ENCODE measurements at places on chromosomes 6 and 20. TPM values are rescaled to one million over a fixed set of nuclear protein-coding genes. Genes with fewer than 3 reads are reported as not detected.

- peaks cover 5% of the 10 kb centered on the region for H3K27me3 ChIP-seq
- no peak overlapping the region for H3K4me3 ChIP-seq
- H3K4me1 ChIP-seq, result no peaks in the 10 kb centered on the region
- H3K36me3 ChIP-seq, result no peaks in the 10 kb centered on the region
- H3K27ac ChIP-seq, result no peak overlapping the region
Measured at GRCh38 chr6:167115054-167115453, 7.8 kb upstream of the CCR6 start.

- peaks cover 7% of the 10 kb centered on the region for H3K36me3 ChIP-seq
- no peaks in the 10 kb centered on the region for H3K27me3 ChIP-seq
- H3K4me3 ChIP-seq, result no peak overlapping the region
- peaks cover 11% of the 10 kb centered on the region for H3K4me1 ChIP-seq
- no peak overlapping the region for H3K27ac ChIP-seq
Measured at GRCh38 chr6:156897907-156898531, 120.8 kb downstream of the ARID1B start.

DNA sequence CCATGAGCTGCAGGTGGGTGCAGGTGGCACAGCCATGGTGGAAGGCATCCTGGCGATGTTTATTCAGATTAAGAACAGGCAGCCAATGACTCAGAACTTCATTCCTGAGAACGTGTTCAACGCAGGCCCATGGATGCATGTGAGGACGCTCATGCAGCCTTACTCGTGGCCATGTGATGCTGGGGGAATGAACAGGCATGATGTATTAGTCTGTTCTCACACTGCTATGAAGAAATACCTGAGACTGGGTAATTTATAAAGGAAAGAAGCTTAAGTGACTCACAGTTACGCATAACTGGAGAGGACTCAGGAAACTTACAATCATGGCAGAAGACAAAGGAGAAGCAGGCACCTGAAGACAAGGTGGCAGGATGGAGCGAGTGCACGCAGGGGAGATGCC is 146.6 kb downstream of the RNASET2 start:
- DNase-seq, result peak; percentile 25
- H3K36me3 ChIP-seq, result peaks cover 3% of the 10 kb centered on the region
- H3K4me1 ChIP-seq, result no peaks in the 10 kb centered on the region
- peaks cover 4% of the 10 kb centered on the region for H3K27me3 ChIP-seq

DNA sequence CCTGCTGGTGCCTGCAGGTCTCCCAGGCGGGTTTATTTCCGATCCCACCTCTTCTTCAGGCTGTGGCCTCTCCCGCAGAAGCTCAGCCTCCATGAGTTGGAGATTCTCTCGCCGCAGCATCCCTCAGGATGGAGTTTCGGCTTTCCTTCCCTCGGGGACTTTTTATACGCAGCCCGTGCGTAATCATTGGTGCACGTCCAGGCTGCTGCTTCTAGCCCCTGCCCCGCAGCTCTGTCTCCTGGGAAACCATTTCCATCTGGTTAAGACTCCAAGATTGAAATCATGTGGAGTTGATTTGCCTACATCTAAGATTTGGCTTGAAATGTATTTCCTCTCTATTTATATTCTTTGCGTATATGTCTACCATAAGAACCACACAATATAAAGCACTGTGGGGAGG is 46.7 kb upstream of the CARMIL1 start:
- H3K4me3 ChIP-seq, result no peak overlapping the region
- no peak for DNase-seq
- peaks cover 2% of the 10 kb centered on the region for H3K4me1 ChIP-seq
- H3K27ac ChIP-seq, result no peak overlapping the region
- H3K27me3 ChIP-seq, result peaks cover 10% of the 10 kb centered on the region

DNA sequence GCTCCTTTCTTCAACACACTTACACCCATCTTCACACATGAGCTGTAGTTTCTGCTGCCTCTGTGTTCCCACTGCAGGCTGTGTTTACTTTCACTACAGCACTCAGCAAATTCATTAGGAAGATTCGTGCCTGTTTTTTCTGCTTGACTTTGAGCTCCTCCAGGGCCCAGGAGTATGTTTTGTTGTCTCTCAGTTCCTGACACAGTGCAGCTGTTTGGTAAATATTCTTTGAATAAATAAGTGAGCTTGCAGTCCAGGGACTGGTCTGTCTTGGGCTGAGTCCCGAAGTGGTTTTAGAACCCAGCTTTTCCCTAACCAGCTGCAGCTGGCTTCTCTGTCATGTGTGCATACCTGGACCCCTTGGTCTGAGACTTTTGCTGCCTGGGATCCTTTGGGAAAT is 46.6 kb upstream of the CCN6 start:
- no peak overlapping the region for H3K4me3 ChIP-seq
- no peaks in the 10 kb centered on the region for H3K27me3 ChIP-seq
- peaks cover 23% of the 10 kb centered on the region for H3K4me1 ChIP-seq
- H3K36me3 ChIP-seq, result no peaks in the 10 kb centered on the region
- DNase-seq, result no peak
- H3K27ac ChIP-seq, result no peak overlapping the region

GRCh38 chr20:4894981-4895381 is 106.3 kb downstream of the SLC23A2 start:
- no peak overlapping the region for H3K27ac ChIP-seq
- H3K36me3 ChIP-seq, result peaks cover 18% of the 10 kb centered on the region
- no peak for DNase-seq
- H3K27me3 ChIP-seq, result no peaks in the 10 kb centered on the region
- peaks cover 9% of the 10 kb centered on the region for H3K4me1 ChIP-seq
- H3K4me3 ChIP-seq, result no peak overlapping the region

- H3K27me3 ChIP-seq, result no peaks in the 10 kb centered on the region
- no peak overlapping the region for H3K27ac ChIP-seq
- no peak overlapping the region for H3K4me3 ChIP-seq
- no peaks in the 10 kb centered on the region for H3K4me1 ChIP-seq
Measured at GRCh38 chr6:151063352-151063751, 176.4 kb upstream of the AKAP12 start.

DNA sequence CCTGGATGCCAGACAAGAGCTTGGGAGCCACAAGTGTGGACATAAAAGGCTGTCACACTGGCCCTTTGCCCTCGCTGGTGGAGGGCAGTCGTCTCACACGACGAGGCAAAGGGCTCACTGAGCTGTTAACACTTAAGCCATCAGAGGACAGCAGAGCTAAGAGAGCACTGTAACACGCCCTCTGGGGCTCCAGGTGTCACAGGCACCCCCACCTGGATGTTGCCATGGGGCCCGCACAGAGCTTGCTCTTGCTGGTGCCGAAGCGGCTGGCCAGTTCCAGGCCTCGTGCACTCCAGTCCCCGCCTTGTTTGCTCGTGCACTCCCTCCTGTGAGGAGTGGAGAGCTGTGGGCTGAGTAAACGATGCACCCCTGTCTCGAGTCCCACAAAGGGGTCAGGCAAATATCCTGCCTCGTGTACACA is 37.4 kb downstream of the SLC35D3 start:
- no peak overlapping the region for H3K27ac ChIP-seq
- peaks cover 38% of the 10 kb centered on the region for H3K27me3 ChIP-seq
- H3K4me1 ChIP-seq, result peaks cover 6% of the 10 kb centered on the region
- no peak for DNase-seq
- no peak overlapping the region for H3K4me3 ChIP-seq
- no peaks in the 10 kb centered on the region for H3K36me3 ChIP-seq

The OPRL1 gene
- total RNA-seq, result 0.28 TPM

The ANKRD6 gene
- total RNA-seq, result 2.8 TPM

The CFAP206 gene
- total RNA-seq, result not detected

The ARFGEF3 gene
- total RNA-seq, result 0.47 TPM

DNA sequence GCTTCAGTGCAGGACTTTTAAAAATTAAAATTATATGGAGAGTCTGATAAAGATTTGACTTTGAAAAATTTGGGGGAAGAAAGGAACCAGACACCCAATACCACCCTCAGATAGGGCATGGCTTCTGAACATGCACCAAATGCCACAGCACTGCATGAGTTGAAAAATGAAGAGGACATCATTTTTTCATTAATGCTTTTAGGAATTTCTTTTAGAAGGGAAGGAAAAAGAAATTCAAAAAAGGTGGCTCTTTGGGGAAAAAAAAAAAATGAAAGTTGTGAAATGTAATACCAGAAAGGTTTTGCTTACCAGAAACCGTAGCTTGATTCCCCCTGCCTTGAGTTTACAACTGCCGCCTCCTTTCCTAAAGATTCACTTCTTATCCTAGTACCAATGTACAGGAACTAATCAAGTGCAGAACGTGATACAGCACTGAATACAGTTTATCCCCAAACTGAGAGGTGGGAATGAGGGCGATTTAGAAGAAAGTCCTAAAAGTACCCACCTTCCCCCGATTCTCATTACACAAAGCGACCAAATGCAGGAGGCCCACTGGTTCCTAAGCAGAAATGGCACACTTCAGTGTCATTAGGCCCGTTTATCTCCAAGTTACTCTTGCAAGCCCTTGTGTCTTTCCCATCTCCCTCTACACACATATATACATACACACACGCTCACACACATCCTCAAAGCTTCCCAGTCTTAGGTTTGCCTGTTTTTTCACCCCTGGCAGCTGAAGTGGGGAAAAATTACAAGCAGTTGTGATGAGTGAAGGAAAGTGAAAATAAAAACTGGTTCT is 2.8 kb downstream of the PPP1R10 start:
- peak overlapping the region; percentile 92 for H3K27ac ChIP-seq
- peak overlapping the region; percentile 90 for H3K4me3 ChIP-seq
- H3K27me3 ChIP-seq, result peaks cover 6% of the 10 kb centered on the region
- peak; percentile 69 for DNase-seq

DNA sequence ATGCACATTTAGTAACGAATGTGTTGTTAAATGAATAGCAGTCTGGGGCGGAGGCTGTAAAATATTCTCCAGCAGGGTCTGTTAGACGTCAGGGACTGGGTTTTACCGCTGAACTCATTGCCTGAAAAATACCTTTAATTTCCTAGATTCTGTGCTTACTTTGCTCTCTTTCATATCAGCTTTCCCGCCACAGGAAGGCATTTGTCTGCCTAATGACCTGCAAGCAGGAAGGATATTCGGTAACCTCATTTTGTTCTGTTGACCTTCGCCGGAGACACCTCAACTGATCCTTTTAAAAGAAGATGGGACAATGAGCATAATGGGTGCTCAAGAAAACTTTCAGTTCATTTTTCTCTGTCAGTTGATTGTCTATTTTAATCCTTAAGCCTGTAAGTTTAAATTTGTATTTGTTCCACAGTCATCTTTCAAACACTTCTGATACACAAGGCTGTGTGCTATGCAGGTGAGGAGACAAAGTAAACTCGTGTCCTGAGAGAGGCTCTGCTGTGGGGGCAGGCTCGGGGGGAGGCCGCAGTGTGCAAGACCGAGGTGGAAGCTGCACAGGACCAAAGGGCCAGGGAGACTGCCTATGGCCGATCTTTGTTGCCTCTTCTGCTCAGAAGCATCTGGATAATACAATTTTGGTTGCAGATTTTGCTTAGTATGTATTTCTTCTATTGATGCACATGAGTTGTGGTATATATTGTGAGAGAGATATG is 27.4 kb upstream of the SIM1 start:
- H3K36me3 ChIP-seq, result no peaks in the 10 kb centered on the region
- DNase-seq, result no peak
- no peaks in the 10 kb centered on the region for H3K4me1 ChIP-seq
- no peak overlapping the region for H3K27ac ChIP-seq
- H3K27me3 ChIP-seq, result peaks cover 33% of the 10 kb centered on the region

The OOEP gene
- 0.47 TPM for total RNA-seq

DNA sequence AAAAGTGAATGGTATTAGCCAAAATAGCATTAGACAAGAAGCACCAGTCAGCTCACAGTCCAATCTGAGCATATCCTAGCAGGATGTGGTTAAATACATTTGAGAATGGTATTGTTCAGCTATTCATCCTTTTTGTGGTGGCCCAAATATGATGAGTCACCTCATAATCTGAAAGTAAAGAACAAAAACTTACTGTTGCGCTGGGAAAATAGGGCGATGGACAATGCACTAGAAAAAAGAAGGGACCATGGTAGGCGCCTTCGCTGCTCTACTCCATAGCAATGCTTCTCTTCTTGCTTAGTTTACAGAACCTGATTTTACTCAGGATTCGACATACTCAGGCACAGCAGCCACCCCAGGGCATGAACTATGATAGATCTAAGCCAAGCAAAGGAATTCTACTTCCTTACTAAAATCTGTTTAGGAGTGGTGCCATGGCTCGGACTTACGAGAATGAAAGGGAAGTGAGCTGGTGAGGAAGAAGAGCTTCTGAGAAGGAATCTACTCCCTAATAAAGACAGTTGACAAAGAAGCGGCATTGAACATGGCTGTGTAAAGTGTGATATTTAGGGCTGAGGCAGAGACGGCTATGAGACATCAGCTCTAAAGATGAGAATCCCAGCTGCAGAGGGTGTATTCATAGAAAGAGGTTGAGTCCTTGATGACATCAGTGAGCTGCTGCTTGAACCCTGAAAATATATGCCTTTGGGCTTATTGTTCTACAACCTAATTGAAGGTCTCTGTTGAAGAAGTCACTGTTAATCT is 16.6 kb upstream of the FBXO9 start:
- H3K4me3 ChIP-seq, result peak overlapping the region; percentile 72
- peak overlapping the region; percentile 21 for H3K27ac ChIP-seq
- peak; percentile 65 for DNase-seq
- H3K36me3 ChIP-seq, result peaks cover 12% of the 10 kb centered on the region
- H3K27me3 ChIP-seq, result no peaks in the 10 kb centered on the region
- peaks cover 18% of the 10 kb centered on the region for H3K4me1 ChIP-seq

GRCh38 chr6:131658287-131658686 is 21.2 kb downstream of the ENPP3 start:
- H3K36me3 ChIP-seq, result no peaks in the 10 kb centered on the region
- no peaks in the 10 kb centered on the region for H3K27me3 ChIP-seq
- H3K4me1 ChIP-seq, result no peaks in the 10 kb centered on the region
- no peak for DNase-seq
- H3K4me3 ChIP-seq, result no peak overlapping the region

GRCh38 chr6:165325609-165326008 is 16.2 kb upstream of the C6orf118 start:
- no peak for DNase-seq
- H3K27ac ChIP-seq, result no peak overlapping the region
- H3K36me3 ChIP-seq, result no peaks in the 10 kb centered on the region
- no peaks in the 10 kb centered on the region for H3K27me3 ChIP-seq
- no peaks in the 10 kb centered on the region for H3K4me1 ChIP-seq

GRCh38 chr6:73548458-73549446 is 27.9 kb upstream of the EEF1A1 start:
- DNase-seq, result no peak
- H3K27me3 ChIP-seq, result peaks cover 5% of the 10 kb centered on the region
- peaks cover 2% of the 10 kb centered on the region for H3K4me1 ChIP-seq
- no peaks in the 10 kb centered on the region for H3K36me3 ChIP-seq
- H3K4me3 ChIP-seq, result no peak overlapping the region

- no peak for DNase-seq
- no peaks in the 10 kb centered on the region for H3K27me3 ChIP-seq
- H3K4me1 ChIP-seq, result no peaks in the 10 kb centered on the region
- H3K36me3 ChIP-seq, result peaks cover 19% of the 10 kb centered on the region
Measured at GRCh38 chr6:49430866-49431265, 32.2 kb downstream of the MMUT start.

The DNAJC5 gene
- total RNA-seq, result 43.1 TPM

GRCh38 chr20:14691994-14692393 is 354.6 kb upstream of the FLRT3 start:
- H3K4me3 ChIP-seq, result no peak overlapping the region
- H3K4me1 ChIP-seq, result no peaks in the 10 kb centered on the region
- no peak for DNase-seq

DNA sequence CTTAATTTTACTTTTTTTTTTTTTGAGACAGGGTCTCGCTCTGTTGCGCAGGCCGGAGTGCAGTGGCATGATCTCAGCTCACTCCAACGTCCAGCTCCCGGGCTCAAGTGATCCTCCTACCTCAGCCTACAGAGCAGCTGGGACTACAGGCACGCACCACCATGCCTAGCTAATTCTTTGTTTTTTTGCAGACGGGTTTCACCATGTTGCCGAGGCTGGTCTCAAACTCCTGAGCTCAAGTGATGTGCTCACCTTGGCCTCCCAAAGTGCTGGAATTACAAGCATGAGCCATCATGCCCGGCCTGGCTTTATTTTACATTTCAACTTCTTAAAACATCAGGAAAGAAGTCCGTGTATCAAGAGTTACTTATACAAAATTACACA is 5.7 kb downstream of the OSER1 start:
- H3K27me3 ChIP-seq, result no peaks in the 10 kb centered on the region
- H3K27ac ChIP-seq, result no peak overlapping the region
- peaks cover 34% of the 10 kb centered on the region for H3K4me1 ChIP-seq
- no peak overlapping the region for H3K4me3 ChIP-seq
- peaks cover 36% of the 10 kb centered on the region for H3K36me3 ChIP-seq

All from activated CD4-positive, alpha-beta T cell treated with anti-CD3 and anti-CD28 coated beads, Interleukin-2, amount 10 ng/mL, durations not matched to agents 24 days and 14 days (primary cell).